ENCODE measurements at places on chromosomes 3 and 15. TPM values are rescaled to one million over a fixed set of nuclear protein-coding genes. Genes with fewer than 3 reads are reported as not detected.
A peak's percentile ranks its signal among the peaks of the same experiment; 100 is the strongest.

DNA sequence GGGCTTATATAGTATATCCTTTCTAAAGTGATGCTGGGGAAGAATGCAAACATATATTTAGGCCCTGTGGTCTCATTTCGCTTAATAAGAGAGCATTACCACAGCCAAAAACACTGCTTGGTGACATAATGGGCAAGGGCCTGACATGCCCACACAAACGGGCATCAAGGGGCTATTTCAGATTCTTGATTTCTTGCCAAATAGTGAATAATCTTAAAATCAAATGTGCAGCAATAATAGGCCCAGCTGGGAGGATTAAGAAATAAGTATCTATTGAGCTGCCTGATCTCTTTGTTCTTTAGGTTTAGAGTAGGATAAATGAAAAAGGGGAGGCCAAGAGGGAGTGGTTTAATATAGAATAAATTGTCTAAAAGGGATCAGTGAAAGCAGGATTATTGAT lies 241.0 kb upstream of the GBE1 start:
- DNase-seq, result no peak

GRCh38 chr3:69058180-69058946 lies 6.2 kb upstream of the TMF1 start:
- DNase-seq, result no peak

DNA sequence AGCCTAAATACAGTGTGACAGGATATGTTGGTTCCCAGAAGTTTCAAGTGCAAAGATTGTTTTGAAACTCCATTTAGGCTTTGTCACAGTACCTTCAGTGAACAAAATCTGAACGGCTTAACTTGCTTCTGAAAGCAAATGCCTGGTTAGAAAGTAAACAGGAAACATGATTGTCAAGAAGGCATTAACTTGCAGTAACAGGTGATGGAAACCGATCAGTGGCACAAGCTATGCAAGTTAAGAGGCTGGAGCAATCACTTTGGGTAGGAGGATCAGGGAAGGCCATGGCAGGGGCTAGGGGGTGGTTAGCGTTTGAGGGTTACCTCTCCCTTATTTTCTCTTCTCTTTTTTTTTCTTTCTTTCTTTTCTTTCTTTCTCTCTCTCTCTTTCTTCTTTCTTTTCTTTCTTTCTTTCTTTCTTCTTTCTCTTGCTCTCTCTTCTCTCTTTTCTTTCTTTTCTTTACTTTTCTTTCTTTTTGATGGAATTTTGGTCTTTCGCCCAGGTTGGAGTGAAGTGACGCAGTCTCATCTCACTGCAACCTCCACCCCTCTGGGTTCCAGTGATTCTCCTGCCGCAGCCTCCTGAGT lies 2.4 kb downstream of the HYKK start:
- no peak for DNase-seq

DNA sequence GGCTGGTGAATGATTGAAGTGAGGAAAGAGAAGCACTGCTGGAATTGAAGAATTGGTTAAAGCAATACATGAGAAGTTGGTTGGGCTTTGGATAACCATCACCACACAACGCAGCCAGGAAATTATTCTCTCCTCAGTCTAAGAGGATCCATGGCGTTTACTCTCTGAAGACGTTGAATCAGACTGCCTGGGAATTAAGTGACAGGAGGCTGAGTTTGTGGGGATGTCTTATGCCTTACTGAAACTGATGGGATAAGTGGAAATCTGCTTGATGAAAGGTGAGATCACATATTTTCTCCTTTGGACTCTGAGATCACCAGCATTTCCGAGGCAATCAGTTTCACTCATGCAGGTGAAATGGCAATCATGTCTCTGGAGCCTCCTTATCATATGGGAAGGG lies 456.1 kb upstream of the GBE1 start:
- no peak for DNase-seq

DNA sequence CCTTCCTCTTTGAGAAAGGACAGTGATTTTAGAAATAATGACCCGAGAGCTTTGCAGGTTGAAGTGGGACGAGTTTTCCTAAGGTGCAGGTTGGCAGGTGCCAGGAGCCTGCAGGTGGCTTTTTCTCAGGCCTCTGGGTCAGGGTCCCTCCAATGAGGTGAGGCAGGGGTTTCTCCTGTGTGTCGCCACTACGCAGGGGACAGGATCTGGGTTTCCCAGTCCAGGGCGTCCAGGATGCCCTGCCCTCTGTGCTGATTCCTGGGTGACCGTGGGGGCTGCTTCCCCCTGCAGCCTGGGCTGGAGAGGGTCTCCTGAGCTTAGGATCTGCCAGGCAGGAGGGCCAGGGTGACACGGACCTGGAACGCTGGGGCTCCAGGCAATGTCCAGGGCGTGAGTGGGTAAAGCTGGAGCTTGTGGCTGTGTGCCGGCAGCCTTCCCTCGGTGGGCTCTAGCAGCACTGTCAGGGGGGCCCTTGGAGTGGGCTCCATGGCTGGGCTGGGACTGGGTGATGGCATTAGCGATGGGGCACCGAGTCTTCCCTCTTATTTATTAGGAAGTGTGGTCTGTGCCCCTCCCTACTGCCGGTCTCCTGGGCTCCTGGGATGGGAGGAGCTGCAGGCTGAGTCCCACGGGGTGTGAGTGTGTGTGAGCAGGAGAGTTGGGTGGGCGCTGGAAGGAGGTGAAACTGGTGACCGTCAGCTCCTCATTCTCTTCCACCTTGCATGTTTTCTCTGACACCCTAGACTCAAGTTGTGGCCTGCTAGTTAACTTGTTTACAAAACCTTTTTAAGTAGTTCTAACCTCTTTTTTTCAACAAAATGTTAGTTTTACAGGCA lies 1.8 kb downstream of the APBA2 start:
- no peak for DNase-seq

DNA sequence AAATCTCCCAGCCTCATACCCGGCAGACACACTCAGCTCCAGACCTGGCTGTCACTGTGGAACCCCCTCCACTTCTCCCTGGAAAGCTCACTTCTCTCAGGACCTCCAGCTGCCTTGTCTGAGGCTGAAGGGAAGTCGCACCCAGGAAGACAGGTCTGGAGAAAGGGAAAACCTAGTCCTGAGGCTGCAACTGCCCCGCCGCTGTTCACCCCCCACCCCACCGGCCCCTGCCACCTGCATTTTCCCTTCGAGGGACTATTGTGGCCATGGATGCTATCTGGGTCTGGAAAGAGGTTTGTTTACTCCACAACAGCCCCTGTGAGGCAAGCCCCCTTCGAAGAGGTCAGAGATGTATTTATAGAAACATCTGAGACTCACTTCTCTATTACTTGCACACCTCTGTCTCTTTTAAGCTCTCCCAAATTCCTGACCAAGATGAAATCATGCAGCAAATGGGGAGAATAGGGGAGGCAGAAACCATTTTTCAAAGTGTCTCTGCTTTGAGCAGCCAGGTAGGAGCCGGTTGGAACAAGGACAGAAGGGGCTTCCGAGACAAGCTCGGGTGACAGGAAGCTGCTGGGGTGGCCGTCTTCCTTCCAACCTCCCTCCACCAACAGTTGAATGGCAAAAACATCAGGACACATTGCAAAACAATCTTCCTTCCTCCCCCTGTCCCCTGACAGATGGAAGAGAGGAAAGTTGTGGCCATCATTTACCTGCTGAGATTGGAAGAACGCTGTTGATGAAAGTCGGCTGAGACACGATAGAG lies 518 bp downstream of the COLQ start:
- DNase-seq, result no peak

- no peak for DNase-seq
Measured at GRCh38 chr3:196218155-196218712, 1.9 kb downstream of the SLC51A start.

GRCh38 chr3:74531491-74531890 lies 83.0 kb downstream of the CNTN3 start:
- no peak for DNase-seq

DNA sequence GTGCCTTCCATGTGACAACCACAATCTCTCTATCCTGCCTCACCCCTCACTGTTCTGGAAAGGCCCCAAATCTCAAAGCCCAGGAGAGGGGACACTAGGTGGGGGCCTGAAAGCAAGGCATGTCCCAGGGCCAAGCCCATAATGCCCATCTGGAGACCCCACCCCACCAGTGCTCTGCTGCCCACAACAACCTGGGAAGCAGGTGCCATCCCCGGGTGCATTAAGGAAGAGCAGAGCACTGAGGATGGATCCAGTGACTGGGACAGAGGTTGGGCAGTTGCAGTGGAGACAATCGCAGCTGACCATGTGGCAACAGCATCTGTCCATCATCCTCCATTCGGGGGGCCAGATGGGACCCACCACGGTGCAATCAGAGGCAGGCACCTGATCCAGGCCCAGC lies 106.2 kb upstream of the PRR20G start:
- no peak for DNase-seq

DNA sequence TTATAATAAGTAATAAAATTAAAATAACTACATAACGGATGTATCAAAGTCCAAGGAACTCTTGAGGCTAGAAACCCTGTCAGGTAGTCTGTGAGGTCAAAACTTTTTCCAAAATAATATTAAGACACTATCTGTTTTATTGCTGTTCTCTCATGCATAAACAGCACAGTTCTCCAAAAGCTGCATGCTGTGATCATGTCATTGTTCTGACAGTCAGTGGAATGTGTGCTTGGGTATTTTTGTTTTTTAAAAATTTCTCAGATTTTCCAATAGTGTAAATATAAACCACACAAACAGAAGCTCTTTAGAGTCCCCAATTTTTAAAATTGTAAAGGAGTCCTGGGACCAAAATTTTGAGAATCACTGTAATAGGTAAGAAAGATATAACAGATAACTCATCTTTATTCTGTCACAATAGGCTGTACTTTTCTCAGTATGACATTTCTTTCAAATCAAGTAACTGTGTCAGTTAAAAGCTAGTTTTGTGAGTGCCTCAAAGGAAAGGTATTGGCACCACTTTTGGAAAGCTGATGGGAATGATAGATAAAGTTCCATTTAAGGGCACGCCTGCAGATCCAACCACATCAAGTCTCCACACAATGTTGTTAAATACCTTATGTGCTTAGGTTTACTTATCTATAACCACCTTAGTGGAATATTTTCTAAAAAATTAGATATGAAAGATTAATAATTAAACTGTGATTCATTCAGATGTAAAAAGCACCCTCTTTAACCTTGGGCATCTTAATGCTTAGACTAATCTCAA lies 49.3 kb downstream of the CEP152 start:
- DNase-seq, result no peak

DNA sequence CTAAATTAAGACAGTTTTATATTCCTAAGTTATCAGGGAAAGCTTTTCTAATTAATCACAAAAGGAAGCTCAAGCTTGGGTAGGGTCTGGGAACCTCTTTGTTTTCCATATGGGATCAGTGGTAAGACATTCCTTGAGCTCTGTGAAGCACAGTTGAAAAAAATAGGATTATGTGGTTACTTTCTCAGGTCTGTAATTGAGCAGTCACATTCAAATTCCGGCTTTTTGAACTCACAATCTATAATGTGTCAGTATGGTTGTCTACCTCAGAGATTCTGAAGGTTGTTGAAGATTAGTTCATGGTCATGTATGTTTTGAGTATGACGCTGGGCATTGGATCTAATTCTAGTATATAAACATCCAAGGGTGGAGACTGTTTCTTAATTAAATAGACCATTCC lies 364.5 kb downstream of the LPP start:
- no peak for DNase-seq

GRCh38 chr3:150469031-150469930 lies 61.2 kb downstream of the TSC22D2 start:
- peak; percentile 98 for DNase-seq

GRCh38 chr3:59940718-59941117 lies 890.9 kb upstream of the CFAP20DC start:
- DNase-seq, result no peak

GRCh38 chr15:51869060-51869421 lies 39.6 kb downstream of the TMOD3 start:
- peak; percentile 70 for DNase-seq

DNA sequence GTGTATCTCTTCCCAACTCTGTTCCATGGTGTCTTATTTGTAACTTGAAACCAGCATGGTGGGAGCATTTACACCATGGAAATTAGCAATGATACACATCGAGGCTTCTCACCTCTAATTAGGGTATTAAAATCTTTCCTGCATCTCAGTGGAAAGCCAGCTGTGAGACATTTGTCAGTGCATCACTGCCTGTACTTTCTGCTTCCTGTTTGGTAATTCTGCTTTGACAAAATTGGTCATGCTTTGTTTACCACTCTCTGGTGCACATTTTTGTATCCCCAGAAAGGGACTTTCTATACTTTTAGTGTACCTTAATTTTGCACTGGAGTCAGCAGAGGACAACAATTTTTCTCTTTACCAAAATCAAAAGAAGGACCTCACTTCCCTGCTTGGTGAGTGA lies 402.1 kb downstream of the PDCD6IP start:
- no peak for DNase-seq

GRCh38 chr15:98610991-98611390 lies 37.3 kb upstream of the IGF1R start:
- DNase-seq, result no peak

DNA sequence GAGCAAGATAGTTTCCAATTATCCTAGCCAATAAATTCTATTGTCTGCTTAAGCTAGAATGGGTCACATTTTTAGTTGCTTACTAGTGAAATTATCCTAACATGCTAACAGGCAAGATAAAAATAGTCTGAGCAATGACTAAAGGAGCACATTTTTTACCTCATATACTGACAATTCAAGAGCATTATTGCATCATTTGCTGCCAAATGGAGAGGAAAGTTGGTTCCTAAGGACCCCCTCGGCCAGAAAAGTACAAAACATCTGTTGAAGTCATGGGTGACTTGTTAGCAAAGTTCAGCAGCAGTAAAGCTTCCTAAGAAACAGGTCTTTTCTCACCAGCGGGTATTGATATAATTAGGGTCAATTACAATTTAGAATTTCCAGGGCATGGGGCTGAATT lies 1001.0 kb downstream of the FHIT start:
- DNase-seq, result no peak

Gene DZIP1L
- total RNA-seq, result 14.4 TPM

Gene TRH
- not detected for total RNA-seq

Gene POLR2H
- 190 TPM for total RNA-seq

Gene FOXL2
- 1.2 TPM for total RNA-seq

Gene CASR
- total RNA-seq, result not detected

Gene MB21D2
- total RNA-seq, result 99.1 TPM

Data from A172 (cell line).